Effector CD4-positive, alpha-beta T cell (primary cell): ENCODE measurements at places on chromosomes 11 and 22.
A peak's percentile ranks its signal among the peaks of the same experiment; 100 is the strongest.

GRCh38 chr22:44249376-44250147 is 63.2 kb downstream of the SHISAL1 start:
- no peak for DNase-seq

DNA sequence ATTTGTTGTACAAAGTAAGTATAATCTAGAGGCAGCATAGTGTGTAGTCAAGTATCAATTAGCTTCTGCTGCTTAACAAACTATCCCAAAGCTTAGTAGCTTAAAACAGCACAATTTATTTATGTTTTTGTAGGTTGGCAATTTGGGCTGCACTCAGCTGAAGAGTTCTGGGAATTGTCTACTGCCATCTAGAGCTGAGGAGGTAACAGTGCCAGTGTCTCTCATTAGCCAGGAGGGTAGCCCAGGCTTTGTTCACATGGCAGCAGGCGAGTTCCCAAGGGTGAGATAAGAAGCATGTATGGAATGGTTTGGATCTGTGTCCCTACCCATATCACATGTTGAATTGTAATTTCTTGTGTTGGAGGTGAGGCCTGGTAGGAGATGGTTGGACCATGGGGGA is 45.8 kb upstream of the SLN start:
- no peak for DNase-seq

DNA sequence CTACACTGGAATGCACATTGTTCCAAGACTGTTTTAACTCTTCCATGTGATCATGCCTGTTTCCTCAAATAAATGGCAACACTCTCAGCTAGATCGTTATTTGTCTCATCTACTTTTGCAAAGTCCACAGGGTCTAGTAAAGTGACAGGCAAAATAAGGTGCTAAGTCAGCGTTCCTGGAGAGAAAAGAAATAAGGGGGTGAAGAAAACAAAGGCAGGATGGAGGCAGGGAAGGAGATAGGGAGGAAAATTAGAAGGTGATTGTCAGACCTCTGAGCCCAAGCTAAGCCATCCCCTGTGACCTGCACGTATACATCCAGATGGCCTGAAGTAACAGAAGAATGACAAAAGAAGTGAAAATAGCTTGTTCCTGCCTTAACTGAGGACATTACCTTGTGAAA is 132.1 kb downstream of the RAB38 start:
- no peak for DNase-seq

DNA sequence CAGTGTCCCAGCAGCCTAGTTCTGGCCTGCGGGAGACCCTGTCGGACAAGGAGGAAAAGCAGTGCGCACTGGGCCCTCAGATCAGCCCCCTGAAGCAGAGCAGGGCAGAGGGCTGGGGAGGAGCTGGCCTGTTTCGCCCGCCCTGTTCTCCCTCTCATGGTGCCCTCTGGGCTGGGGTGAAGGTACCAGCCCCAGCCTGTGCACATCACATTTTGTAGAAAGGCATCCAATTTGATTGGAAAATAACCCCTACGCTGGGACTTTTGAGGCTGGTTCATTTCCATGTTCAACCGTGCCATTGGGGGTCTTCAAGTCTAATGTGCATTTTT is 832 bp upstream of the NAP1L4 start:
- DNase-seq = no peak

DNA sequence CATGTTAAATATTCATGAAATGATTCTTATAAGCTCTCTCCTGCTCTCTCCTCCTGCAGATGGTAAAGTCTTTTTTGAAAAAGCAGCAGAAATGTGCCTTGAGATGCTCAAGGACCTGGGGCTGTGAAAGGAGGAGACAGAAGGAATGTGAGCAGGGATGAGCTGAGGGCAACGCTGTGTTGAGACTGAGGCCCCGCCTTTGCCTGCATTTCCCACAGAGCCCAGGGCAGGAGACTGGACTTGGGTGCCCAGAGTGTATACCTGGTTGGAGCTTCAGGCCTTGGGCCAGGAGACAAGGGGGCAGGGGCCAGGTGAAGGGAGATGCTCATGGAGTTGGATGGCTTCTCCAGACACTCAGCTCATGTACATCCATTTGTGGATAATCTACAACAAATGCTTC is 39.2 kb downstream of the CEP164 start:
- no peak for DNase-seq

DNA sequence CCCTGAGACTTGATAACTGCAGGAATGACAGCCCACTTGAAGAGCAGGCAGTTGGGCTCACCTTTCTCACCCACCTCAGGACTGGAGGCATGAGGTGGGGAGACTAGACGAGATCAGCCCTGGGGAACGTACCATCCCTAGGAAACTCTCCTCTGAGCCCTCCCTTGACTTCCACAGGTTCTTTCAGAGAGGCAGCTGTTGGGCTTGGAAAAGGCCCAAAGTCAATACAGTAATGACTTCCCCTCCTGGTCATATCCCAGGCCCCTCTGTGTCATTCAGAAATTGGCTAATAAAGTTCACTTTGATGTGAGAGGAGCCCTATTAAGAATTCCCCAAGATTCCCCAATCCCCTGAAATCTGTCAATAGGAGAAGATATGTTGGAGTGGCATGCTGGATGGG is 5.8 kb upstream of the NECTIN1 start:
- DNase-seq = no peak

- no peak for DNase-seq
Observed at GRCh38 chr11:17601676-17602075, 54.6 kb downstream of the OTOG start.

DNA sequence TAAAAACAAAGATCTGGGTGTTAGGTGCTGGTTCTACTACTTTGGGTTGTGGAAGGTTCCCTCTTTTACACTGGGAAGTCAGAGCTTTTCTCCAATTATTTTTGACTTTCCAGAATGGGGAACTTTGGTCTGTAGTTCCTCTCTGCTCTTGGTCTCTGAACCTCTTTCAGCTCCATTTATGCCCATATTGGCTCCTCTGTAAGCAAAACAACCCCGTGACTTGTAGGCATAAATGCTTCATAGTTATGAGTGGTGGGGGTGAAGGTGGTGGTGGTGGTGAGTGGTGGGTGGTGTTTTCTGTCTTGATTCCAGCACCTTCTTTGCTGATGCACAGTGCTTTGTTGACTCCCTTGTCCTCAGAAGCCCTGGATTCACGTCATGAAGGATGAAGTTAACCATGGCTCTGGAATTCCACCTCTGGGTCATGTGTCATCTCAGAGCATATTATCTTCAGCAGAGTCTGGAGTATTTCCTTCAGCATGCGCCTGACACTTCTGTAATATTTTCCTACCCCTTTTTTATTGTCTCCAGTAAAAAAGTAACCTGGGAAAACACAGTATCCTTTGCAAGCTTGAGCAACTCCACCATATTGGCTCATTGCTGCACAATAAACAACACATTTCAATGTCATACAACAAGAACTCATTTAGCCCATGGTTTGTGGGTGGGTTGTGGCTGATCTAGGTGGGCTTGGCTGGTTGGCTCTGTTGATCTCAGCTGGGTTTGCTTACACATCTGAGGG is 24.1 kb upstream of the GRK3 start:
- no peak for DNase-seq

GRCh38 chr22:30408388-30409102 is 11.7 kb downstream of the SEC14L2 start:
- DNase-seq = no peak

GRCh38 chr11:80827781-80828180 is 1387.0 kb upstream of the TENM4 start:
- DNase-seq = no peak

DNA sequence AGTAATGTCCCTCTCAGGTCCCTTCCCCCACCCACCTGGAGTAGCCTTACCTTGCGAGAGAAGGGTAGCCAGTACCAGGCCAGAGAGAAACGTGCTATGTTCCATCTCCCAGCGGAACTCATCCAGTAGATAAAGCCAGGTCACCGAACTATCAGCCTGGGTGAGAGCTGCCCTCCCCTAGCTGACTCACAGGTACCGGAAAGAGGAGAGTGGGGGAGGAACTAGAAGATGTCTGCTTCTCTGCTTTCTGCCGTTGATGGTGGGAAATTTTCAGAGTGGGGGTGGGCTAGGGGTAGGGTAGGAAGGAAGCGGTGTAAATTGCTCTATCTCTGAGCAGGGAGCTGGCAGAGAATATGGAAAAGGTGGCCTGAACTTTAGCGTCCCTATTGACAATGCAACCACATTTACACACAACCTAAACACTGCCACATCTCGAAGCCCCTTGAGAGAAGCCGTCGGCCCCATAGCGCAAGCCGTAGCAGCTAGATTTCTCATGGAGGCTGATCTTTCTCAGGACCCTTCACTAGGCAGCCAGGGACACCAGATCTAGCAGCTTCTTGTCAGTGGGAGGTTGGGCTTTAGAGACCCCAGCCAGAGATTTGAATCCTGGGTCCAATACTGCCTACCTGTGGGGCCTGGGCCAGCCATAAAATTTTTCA is at the start of gene CD3D:
Gene CD3D (minus strand): TSS at position 203 of the 659 bp plus-strand sequence. CDS start 98 bp downstream, at position 105.
- peak; percentile 70 for DNase-seq

- DNase-seq = no peak
Observed at GRCh38 chr11:28631148-28631547, 523.0 kb downstream of the METTL15 start.

DNA sequence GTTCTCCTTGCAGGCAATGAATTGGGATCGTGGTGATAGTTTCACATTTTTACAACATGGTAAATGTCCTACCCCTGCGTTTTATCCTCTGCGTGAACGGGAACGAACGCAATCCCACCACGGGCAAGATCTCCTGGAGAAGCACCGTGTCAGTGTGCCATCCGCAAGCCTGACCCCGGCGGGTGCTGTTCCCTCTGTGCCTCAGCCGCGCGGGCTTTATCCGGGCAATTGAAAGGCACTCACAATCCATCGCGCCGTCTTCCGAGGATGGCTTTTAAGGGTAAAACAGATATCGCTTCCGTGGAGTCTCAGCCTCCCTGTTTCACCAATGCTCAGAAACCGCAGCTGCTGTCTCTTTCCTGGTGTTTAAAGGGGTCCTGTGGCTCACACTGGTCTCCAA is 1387.5 kb downstream of the BRD1 start:
- no peak for DNase-seq

GRCh38 chr11:116976941-116977570 is 121.2 kb downstream of the SIK3 start:
- no peak for DNase-seq

- DNase-seq = no peak
Observed at GRCh38 chr11:63837739-63838138, 1.2 kb upstream of the MARK2 start.

DNA sequence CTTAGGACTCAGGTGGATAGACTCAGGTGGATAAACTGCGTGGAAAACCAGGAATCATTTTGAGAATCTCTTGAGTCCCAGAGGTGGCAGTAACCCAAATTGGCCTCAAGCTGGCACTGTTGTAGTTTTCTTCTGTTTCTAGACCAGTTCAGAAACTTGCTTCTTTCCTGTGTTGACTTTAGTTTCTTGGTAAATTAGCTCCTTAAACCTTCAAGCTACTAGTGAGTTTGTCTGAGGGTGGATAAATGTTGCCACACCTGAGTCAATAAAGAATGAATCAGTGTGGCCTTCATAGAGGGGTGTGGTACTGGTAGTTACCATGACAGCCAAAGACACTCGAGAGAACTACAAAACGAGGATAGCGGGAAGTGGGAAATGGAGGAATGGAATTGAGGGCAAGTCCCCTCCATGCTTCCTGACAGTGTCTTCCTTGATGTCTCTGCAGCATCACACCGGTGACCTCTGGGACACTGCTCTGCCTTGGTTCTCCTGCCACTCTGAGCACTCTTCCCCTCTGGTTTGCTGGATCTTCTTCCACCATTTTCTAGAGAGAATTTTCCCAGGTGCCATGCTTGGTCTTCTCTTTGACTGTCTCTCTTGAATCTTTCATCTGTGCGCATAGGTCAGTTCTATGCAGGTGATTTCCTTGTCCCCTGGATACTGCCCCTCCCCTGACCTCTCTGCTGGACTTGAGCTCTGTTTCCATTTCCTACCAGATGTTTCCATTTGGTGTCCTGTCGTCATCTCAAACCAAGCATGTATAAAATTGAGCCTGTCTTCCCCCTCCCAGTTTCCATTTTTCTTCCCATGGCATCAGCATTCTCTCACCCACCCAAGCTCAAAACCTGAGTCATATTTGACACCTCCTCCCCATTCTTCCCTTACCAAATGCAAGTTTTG is 7.2 kb downstream of the POLD4 start:
- DNase-seq = no peak

GRCh38 chr11:75330291-75330690 is 21.2 kb downstream of the ARRB1 start:
- DNase-seq = no peak

DNA sequence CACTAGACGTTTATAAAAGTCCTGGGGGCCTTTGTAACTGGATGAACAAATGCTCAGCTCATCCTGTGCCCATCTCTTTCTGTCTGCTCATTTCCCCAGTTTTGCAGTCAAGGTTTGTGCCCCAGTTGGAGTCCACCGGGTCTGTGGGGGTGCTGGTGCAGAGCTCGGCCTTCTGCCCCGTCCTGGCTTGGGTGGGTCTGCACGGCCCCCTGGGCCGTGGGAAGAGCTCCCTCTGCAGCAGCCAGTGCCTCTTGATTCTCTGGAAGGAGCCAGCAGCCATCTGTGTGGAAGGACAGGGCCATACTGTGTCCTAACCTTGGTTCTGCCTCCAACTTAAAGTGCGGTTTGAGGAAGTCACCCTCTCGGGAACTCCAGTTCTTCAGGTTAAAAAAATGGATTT is 140.2 kb downstream of the NTM start:
- DNase-seq = no peak

DNA sequence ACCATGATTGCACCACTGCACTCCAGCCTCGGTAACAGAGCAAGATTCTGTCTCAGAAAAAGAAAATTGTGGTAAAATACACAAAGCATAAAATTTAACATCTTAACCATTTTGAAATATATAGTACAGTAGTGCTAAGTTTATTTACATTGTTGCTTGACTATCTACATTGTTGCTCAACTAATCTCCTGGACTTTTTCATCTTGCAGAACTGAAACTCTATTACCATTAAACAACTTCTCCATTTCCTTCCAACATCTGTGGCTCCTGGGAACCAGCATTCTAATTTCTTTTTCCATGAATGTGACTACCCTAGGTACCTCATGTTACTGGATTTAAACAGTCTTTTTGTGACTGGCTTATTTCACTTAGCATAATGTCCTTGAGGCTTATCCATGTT is 13.5 kb upstream of the VWA5A start:
- DNase-seq = no peak

- no peak for DNase-seq
Observed at GRCh38 chr11:128294001-128294670, 293.2 kb downstream of the ETS1 start.

GRCh38 chr11:119121811-119122124 is 388 bp downstream of the HINFP start:
- no peak for DNase-seq

- no peak for DNase-seq
Observed at GRCh38 chr22:39234472-39234787, 10.4 kb downstream of the PDGFB start.
